ENCODE measurements at places on chromosomes 1 and 21. TPM values are rescaled to one million over a fixed set of nuclear protein-coding genes. Genes with fewer than 3 reads are reported as not detected.

- DNase-seq = peak; percentile 58
Observed at GRCh38 chr1:182080955-182081582, 19.6 kb upstream of the ZNF648 start.

FCAMR gene
- polyA plus RNA-seq = not detected

- DNase-seq = no peak
Observed at GRCh38 chr1:164728719-164729118, 169.7 kb downstream of the PBX1 start.

DNA sequence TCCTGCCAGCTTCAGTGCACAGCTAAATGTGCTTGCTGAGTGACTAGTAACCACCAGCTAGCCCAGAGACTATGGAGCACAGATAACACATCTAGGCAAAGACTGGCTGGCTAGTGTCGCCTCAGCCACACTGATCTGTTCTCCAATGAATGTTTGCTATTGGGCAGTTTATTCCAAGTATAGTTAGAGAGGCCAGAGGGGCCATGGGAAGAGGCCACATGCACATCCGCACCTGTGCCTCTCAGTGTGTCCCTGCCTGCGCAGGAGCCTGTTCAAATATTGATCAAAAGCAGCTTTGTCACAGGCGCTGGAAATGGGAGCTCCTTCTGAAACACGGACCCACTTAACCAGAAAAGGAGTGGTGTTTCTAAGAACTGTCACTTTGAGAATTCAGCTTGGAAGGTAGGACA is 51.3 kb upstream of the ATP1A1 start:
- no peak for DNase-seq

GRCh38 chr1:54627196-54627595 is 3.9 kb upstream of the FAM151A start:
- DNase-seq = no peak

TMEM50B gene
- polyA plus RNA-seq = 20.5 TPM
